DND-41 (cell line): ENCODE measurements at places on chromosomes 5 and 9.
A peak's percentile ranks its signal among the peaks of the same experiment; 100 is the strongest.

- no peak for DNase-seq
These were observed 21.3 kb downstream of the SEMA6A start for GRCh38 chr5:116553366-116553765.

DNA sequence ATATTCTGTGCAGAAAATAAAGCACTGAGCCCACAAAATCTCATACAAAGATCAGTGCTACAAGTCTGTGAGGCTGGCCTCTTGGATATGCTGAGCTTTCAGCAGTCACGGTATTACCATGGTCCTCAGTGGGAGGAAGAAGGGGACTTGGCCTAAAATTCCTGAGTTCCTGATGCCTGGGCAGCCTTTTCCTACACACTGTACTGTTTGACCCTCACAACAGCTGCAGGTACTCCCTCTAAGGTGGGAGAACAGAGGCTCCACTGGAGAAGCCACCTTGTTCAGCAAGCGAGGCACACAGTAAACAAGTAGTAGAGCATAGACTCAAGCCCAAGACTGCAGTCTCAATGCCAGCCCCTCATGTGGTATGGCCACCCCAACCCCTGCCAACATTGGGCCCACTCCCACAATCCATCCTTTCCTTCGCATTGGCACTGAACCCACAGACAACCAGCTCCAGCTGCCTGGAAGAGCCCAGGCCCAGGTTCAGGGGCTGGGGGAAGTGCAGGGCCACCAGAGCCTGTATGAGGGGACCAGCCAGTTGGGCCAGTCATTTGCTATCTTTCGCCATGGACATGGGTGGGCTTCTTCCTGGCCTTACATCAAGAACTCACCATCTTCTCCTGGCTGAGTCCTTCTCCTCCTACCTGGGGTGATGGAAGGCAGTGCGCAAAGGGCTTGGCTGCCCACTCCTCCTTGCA is 14.3 kb downstream of the ACSL6 start:
- no peak for DNase-seq

GRCh38 chr5:170603578-170604565 is 100.1 kb downstream of the KCNIP1 start:
- peak; percentile 60 for DNase-seq

- no peak for DNase-seq
These were observed 414.8 kb downstream of the GADD45G start for GRCh38 chr9:90019626-90020025.
